Spinal cord (tissue), 10 donors: ENCODE measurements at places on chromosomes 13 and 19. TPM values are rescaled to one million over a fixed set of nuclear protein-coding genes. Genes with fewer than 3 reads are reported as not detected.

DNA sequence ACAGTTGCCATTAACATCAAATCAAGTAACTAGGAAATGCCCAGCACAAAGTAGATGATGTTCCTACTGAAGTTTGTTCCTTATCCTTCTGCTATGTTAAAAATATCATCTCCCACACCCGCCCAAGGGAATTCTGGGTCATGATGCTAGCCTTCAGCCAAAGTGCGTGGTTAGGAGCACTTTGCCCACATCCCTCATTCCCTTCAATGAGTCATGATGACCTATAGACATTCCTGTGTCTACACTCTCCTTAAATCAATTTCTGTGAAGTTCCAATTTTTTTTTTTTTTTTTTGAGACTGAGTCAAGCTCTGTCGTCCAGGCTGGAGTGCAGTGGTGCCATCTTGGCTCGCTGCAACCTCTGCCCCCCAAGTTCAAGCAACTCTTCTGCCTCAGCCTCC, 17.0 kb downstream of the RXFP2 start:
- DNase-seq: no peak

- DNase-seq: no peak
Measured at GRCh38 chr13:106628936-106629659, 61.2 kb upstream of the ARGLU1 start.

GRCh38 chr13:59172076-59172475, 991.7 kb downstream of the DIAPH3 start:
- DNase-seq: no peak

TMEM91 gene
- total RNA-seq: 8.1 TPM

CNFN gene
- total RNA-seq: 0.50 TPM

IGFL3 gene
- total RNA-seq: not detected
